Uterus (tissue), 4 donors: ENCODE measurements at places on chromosomes 1 and 21. TPM values are rescaled to one million over a fixed set of nuclear protein-coding genes. Genes with fewer than 3 reads are reported as not detected.
A peak's percentile ranks its signal among the peaks of the same experiment; 100 is the strongest.

DNA sequence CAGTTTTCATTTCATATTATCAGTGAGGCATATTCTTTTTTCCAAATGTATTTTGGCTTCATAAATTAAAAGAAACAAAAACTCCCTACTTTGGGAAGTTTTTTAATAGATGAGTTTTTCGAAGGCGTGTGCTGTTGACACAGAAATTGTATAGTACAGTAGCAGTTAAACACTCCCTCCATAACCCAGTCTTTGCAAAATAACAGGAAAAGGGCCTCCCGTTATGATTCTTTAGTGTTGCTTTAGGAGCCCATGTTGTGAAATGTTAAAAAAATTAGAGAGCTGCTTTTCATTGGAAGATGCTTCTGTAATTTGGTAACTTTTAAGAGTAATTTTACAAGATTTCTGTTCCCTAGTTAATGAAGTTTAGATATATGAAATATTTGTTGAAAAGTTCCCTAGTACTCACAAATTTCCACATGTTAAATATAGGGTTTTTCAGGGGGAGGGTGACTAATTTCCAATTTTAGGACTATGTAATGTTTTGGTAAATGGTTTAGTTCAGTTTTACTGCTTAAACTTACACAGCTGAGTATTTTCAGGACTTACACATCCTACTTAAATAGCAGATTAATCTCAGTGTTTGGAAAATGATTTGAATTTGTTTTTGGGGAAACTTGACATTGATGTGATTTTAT, 2.0 kb downstream of the CAMSAP2 start:
- no peak for DNase-seq

RNU1-4 gene
- under 0.01 TPM for total RNA-seq

DNA sequence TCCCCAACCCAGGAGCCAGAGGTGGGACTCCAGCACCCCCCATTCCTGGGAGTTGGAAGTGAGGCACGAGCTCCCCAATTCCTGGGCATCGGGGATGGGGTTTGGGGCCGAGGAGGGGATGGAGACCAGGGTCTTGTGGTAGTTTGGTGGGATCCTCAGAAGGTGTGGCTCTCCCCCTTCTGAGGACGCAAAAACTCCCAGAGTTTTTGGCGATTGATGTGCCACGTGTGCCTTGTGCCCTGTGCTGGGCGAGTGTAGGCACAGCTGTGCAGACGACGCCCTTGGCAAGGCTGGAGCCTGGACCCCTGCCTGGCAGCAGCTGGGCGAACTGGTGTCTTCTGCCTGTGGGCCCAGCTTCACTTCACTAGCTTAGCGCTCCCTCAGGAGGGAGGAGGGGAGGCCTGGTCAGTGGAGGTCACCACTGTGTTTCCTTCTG, 2.6 kb downstream of the GUK1 start:
- no peak for DNase-seq

GRCh38 chr1:204565617-204566582, 49.7 kb downstream of the MDM4 start:
- peak; percentile 55 for DNase-seq

- DNase-seq = no peak
These were observed 345.6 kb downstream of the NPHP4 start for GRCh38 chr1:5646486-5647149.
